HAP-1 (cell line): ENCODE measurements at places on chromosomes 6 and 20.

DNA sequence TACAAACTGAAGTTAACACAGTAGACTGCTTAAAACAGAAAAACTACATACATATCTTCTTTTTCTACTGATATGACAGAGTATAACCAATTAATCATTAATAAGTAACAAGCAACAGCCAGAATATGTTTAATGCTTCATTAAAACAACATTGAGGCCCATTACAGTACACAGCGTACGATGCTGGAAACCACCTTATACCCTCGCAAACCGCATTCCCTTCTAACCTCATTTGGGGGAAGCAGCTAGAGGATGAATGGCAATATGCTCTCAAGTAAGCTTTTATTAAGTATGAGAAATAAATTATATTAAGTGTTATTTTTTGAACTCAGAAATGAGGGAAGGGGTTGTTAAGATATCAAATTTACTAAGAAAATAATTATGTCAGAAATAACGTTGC is 142.4 kb downstream of the GMDS start:
- no peak for DNase-seq

DNA sequence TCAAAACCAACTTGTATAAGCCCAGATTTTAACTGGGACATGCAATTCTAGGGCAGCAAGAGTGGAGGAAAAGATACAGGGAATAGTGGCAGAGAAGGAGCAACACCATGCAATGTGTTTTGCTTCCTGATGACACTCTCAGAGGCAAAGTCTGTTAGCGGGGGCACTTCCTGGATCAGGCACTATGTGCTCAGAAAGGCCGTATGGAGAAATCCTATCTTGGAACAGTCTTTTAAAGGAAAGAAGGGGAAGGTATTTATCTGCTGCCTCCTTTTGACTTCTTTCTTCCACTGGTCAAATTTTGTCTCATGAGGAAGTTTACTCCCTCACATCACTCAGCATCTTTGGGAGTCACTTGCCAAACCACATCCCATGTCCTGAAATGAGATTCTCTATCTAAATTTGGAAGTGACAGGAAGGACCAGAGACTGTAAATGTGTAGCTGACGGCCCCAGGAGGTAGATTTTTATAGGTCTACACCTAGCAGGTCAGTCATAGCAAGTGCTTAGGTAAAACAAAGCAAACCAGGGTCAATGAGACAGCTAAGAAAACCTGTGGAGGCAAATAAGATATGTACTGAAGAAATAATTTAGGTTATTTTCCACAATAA is 91.7 kb upstream of the ELOVL5 start:
- DNase-seq, result no peak

- DNase-seq, result no peak
Observed at GRCh38 chr6:157884756-157885155, 61.7 kb downstream of the SNX9 start.

GRCh38 chr20:4613718-4614620 is 107.7 kb upstream of the PRND start:
- DNase-seq, result peak; percentile 72

- DNase-seq, result no peak
Observed at GRCh38 chr6:168106633-168107005, 27.6 kb upstream of the FRMD1 start.

GRCh38 chr20:24746351-24746685 is 202.8 kb upstream of the CST7 start:
- DNase-seq, result peak; percentile 12

DNA sequence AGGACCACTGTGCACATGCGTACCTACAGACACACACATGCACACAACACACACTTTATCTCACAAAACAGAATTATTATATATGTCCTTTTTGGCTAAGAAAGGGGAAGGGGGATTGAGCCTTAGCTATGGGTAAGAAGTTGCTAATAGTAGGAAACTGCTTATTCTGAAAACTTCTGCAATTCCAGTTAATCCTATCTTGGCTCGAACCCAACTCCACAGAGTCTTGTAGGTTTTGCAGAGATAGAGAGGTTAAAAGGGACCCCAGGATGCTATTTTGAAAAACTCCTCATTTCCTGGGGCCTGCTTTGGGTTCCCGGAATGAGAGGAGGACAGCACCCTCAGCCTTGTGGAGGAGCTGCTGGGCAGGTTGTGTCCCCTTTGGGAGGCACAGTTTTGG is 233.8 kb downstream of the CLIC5 start:
- DNase-seq, result no peak

DNA sequence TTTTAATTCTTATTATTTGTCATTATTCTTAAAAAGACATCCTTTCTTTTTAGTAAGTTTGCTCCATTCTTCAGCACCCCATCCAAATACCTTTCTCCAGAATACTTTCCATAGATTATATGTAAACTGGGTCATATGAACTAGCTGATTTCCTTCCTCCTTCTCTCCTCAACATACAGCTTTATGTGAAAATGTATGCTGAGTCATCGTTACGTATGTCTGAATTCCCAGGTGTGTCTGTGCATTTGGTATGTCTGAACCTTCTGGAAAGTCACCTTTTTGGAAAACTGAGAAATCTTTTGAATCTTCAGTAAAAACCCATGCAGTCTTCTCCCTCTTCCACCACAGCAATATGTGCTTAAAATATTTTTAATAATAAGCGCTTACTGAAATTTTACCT is 264.5 kb downstream of the EYA4 start:
- DNase-seq, result no peak

GRCh38 chr6:30348957-30349356 is 4.0 kb downstream of the RPP21 start:
- no peak for DNase-seq

- no peak for DNase-seq
Observed at GRCh38 chr20:63932606-63933160, 23.5 kb downstream of the UCKL1 start.

DNA sequence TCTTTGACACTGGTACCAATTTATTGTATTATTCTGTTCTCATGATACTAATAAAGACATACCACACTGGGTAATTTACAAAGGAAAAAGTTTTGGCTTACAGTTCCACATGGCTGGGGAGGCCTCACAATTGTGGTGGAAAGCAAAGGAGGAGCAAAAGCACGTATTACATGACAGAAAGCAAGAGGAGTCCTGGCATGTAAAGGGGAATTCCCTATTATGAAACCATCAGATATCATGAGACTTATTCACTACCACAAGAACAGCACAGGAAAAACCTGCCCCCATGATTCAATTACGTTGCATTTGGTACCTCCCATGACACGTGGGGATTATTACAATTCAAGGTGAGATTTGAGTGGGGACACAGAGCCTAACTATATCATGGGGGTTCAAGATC is 43.4 kb downstream of the SLC22A2 start:
- no peak for DNase-seq

- no peak for DNase-seq
Observed at GRCh38 chr20:35000311-35000921, 44.7 kb downstream of the MYH7B start.

- no peak for DNase-seq
Observed at GRCh38 chr6:157569543-157569942, 188.6 kb downstream of the ZDHHC14 start.

DNA sequence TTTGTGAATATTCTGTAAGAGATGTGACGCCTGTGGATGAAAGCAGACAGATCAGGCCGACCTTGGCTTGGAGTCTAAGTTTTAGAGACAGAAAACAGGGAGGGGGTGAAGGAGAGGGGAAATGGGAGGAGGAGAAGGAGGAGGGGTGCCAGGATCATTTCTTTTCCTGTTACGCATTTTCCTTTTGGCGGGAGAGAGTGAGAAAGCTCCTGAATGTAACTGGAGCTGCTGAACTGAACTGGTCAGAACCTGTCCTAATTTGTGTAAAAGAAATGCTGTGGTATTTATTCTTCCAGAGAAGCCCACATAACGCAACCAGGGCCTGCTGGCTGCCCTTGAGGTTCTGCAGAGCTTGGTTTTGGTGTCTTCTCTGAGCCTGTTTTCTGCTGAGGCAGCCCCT is 41.9 kb downstream of the UTRN start:
- no peak for DNase-seq
